NCI-H2081 treated with DMSO at 0.1 percent for 48 hours (cell line): ENCODE measurements at places on chromosomes 16 and 17.

- DNase-seq, result no peak
These were observed 38.4 kb downstream of the BPTF start for GRCh38 chr17:67863624-67864247.

DNA sequence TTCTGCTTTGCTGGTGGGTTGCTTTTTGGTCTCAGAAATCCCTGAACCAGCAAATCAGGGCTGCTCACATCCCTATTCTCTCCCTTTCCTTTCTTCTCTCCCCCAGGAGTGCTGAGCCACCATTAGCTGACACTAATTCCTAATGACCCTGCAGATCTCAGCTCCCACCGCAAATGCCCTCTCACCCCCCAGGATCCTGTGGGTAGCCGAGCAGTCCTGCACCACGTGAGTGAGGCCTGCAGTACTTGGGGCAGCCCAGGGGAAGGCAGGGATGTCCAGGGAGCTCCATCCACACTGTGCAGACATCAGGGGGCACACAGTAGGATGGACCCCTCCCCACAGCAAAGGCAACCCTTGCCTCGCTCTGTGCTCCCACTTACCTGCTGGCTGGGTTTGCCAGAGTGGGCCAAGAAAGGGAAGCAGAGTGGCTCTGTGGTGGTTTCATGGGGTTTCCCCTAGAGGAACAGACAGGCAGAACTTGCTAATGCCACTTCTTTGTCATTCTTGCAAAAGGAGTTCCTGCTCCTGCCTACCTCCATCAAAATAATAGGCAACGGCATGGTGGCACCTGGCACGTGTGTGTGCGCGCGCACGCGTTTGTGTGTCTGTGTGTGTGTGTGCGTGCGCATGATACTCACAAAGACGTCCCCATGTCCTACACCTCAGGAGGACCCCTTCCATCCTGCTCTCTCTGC lies 135.6 kb downstream of the GAS7 start:
- DNase-seq, result no peak

GRCh38 chr17:12485361-12485906 lies 180.3 kb upstream of the MYOCD start:
- DNase-seq, result no peak

GRCh38 chr17:81519284-81520020 lies 6.9 kb upstream of the ACTG1 start:
- no peak for DNase-seq

DNA sequence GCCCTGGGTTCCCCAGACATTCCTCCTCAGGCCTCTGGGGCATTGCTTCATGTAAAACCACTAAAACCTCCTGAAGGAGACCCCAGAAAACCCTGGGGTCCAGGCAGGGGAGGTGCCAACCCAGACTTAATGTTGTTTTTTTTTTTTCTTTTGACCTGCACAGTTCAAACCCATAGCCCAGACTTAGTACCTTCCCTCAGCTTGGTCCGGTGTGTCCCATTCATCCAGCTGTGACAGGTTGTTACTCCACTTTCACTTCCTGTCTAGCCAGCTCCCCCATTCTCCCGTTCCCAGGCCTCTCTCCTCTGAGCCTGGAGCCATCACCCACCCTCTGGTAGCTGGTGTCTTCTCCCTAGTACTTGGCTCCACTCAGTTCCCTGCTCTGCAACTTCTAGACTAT lies 4.8 kb downstream of the CDR2L start:
- DNase-seq, result no peak

GRCh38 chr16:26497896-26498295 lies 568.8 kb upstream of the C16orf82 start:
- DNase-seq, result no peak

GRCh38 chr17:71963791-71964190 lies 157.0 kb upstream of the SOX9 start:
- no peak for DNase-seq

DNA sequence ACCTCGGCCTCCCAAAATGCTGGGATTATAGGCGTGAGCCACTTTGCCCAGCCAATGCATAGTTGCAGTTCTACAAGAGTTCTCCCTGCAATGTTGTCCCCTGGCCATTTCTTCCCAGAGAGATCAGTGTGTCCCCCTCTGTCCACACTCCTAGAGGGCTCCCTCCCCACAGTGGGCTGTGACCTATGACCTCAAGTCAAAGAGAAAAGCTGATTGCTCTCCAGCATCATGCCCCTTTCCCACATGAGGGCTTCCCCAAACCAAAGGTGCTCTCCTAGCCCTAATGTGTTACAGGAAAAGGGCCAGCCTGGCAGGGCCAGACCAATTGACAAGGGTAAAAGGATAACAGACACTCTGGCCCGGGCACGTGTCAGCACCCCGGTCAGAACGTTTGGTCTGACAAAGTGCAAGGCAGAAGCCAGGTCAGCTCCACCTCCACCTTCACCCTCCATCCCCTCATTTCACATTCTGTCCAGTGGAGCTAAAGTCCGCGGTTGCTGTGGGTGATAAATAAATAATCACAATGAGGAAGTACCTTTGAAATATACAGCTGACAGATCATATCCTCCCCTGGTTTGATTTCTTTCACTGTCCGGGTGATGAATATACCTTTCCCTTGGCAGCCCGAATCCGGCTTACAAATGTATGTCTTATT lies 17.8 kb downstream of the TTLL6 start:
- no peak for DNase-seq

- DNase-seq, result no peak
These were observed 124.7 kb upstream of the NOG start for GRCh38 chr17:56468840-56469239.

GRCh38 chr17:15168379-15168778 lies 96.7 kb downstream of the PMP22 start:
- no peak for DNase-seq

DNA sequence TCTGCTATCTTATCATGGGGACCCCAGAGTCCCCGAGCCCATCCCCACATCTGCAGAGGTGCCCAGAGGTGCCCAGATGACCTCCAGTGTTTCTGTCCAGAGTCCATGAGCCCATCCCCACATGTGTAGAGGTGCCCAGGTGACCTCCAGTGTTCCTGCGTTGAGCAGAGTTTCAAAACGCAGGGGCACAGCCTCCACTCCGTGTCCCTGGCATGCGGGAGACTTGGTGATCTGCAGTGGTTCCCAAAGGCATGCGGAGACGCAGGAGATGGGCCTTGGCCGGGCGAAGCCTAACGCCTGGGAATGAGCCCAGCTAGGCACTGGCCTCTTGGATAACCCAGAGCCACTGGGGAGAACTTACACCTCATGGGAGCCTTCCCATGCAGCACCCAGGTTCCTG lies 41.3 kb downstream of the COX4I1 start:
- DNase-seq, result no peak

DNA sequence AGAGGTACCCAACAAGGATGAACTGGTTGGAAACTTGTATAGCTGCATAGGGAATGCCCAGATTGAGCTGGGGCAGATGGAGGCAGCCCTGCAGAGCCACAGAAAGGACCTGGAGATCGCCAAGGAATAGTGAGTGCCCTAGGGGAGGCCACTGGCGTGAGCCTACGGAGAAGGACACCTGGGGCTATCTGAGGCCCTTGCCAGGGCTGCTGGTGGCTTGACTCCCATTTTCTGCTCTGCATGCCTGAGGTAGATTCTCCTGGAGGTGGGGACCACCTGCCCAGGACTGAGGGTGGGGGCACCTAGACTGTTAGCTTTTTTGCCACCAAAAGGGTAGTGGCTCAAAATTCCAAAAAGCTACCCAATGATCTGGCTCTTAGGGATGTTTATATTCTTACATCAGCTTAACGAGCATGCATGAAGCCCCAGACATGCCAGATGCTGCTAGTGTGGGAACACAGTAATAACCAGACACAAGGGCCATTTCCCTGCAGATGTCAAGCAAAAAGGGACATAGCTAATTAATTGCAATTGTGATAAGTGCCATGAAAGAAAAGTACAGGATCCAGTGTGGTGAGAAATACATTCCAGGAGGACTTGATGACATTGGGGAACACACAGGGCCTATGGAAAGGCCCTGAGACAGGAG lies 8.8 kb downstream of the ODAD4 start:
- no peak for DNase-seq

- no peak for DNase-seq
These were observed 191.4 kb upstream of the CDH5 start for GRCh38 chr16:66175058-66175457.

GRCh38 chr16:80964351-80964750 lies 42.3 kb downstream of the CMC2 start:
- DNase-seq, result no peak

DNA sequence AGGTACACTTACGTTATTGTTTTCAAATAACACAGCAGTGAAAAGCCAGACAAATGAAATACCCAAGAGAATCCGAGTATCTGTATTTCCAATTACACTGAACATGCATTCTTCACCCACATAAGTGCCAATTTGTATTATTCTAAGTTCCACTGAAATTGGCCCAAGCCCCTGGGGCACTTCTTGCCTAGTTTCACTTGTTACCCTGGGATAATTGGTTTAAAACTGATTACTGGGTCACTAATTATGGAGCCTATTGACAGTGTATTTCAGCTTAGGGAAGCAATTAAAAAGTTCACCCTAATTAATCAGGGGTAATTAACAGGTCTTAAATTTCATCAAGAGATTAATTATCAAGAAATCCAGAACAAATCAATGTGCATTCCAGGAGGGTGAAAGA lies 60.5 kb upstream of the HS3ST2 start:
- no peak for DNase-seq

DNA sequence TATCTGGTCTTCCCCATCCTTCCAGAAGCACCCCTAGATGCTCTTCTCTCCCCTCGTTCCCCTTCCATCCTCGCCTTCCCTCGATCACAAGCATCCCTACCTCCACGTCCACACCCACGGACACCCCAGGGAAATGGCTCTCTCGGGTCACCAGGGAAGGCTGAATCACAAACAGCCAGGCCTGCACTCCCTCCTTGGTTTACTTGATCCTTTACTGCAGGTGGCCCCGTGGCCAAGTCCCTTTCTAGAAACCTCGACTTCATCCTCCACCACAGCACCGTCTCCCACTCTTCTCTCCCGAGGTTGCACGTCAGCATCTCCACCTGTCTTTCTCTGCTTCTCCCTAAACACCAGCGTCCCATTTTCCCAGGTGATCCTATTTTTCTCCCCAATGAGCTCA lies 6.5 kb upstream of the RBFOX3 start:
- no peak for DNase-seq

GRCh38 chr16:48628359-48628985 lies 18.5 kb upstream of the N4BP1 start:
- DNase-seq, result no peak

GRCh38 chr17:16912021-16912962 lies 59.6 kb downstream of the TNFRSF13B start:
- no peak for DNase-seq

DNA sequence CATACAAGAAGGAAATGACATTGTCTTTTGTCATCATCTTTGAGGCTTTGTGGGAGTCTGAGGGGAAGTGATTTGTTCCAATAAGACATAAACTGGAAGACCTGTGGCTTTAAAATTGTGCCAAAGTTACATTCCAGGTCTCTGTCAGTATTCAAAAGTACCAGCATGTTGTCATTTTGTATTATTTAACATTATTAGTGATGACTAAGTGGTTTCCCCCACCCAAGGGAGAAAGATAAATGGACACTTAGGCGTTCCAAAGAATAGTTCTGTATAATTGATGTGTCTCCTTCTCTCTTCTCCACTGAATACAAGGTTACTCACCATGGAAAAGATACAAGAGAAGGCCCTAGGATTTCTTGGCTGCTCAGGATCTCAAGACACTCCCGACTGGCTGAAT lies 3.8 kb downstream of the CFAP97D1 start:
- DNase-seq, result no peak

- DNase-seq, result no peak
These were observed 167.1 kb upstream of the CDH13 start for GRCh38 chr16:82459580-82460256.

GRCh38 chr17:83204230-83204725 lies 124.9 kb downstream of the METRNL start:
- no peak for DNase-seq

DNA sequence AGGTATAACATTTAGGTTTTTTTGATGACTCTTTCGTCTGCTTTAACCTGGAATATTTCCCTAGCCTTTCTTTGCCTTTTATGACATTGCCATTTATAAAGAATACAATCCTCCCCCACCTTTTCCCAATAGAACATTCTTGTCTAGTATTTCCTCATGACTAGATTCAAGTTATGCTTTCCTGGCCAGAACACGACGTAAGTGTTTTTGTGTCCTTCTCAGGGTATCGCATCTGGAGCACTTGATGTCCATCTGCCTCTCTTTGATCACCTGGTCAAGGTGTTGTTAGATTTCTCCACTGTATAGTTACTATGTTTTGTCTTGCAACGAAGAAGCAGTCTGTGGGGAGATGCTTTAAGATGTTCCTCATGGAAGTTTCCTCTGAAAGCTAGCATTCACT lies 87.4 kb downstream of the MSI2 start:
- DNase-seq, result no peak

DNA sequence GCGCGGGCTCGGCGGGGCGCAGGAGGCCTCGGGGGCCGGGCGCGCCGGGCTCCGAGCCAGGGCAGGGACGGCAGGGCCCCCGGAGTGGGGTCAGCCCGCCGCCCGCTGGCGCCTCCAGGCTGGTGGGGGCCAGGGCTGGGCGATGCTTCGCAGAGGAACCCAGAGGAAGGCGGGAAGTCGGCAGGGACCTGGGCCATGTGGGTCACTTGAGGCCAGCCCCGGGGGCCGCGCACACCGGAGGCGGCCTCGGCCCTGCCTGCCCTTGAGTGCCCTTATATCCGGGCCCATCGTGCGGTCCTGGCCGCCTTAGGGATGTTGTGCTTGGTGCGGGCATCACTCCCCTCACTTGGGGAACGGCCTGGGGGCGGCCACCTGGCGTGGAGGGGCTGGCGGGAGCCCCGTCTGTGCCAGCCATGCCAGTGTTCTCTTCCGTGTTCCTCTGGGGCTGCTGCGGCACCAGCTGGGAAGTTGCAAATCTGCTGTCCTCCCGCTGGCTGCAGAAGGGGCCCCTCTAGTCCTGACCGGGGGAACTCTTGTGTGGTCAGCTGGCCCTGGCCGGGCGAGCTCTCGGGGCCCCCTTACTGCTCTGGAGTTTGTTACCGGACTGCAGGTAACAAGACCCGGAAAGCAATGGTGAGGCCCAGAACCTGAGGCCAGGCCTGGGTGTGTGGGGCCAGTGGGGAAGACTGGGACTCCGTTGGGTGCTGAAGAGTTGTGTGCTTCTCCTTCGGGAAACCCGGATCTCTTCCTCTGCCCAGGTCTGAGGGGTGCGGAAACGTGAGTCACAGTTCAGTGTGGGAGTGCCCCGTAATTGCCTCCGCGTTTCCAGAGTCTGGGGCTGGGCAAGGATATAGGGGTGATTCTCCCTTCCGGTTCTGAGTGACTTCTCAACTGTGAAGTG lies 849 bp downstream of the CAPN15 start:
- no peak for DNase-seq

DNA sequence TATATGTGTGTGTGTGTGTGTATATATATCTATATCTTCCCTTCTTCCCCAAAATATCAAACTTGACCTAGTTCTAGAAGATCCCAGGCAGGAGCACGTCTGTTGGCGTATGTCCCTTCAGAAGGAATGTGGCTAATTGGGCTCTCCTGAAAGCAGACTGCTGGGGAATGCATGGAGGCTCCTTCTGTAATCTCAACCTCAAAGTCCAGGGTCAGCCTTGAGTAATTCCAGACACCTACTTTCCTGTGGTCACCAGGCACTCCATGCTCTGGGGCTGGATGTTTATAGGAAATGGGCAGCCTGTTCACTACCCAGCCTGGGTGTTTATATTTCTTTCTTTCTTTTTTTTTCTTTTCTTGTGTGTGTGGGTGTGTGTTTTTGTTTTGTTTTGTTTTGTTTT lies 13.4 kb downstream of the BCO1 start:
- DNase-seq, result no peak
